ENCODE measurements at places on chromosomes 3 and 15.

DNA sequence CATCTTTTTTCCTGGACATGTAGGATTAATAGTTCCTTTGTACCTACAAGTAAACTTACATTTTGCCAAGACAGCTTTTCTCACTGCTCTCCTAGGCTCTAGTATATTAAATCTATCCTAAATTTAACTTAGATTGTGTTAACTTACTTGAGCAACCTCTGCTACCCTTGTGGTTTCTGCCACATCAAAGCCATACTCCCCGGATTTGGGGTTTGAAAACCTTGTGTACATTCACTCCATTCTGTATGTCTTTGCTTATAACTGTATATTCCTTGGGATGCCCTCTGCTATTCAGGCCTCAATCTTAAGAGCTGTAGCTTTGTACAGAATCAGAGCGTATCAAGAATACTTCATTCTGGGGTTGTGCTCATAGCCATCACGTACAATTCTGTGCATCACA is 60.4 kb downstream of the ARIH1 start:
- no peak for DNase-seq

- DNase-seq = no peak
Measured at GRCh38 chr15:66502491-66502890, 2.2 kb downstream of the RPL4 start.

GRCh38 chr3:17733768-17734167 is 8.7 kb downstream of the TBC1D5 start:
- DNase-seq = no peak

DNA sequence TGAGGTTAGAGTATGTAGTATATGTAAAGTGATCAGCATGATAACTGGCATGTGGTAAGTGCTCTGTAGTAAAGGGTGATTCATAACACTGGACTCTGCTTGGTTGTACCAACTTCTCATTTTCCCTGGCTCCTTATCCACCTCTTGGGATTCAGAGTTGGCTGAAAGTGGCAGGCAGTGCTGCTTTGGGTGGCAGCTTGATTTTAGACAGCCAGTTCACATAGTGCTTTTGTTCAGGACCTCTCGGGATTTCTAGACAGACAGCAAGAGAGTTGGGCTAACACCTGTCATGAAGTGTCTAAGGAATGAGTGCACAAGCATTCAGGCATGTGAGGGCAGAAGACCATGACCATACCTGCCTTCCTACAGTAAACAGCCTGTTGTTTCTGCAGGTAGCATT is 69.0 kb downstream of the RBM6 start:
- no peak for DNase-seq

- DNase-seq = no peak
Measured at GRCh38 chr3:133394561-133395311, 5.1 kb upstream of the BFSP2 start.

DNA sequence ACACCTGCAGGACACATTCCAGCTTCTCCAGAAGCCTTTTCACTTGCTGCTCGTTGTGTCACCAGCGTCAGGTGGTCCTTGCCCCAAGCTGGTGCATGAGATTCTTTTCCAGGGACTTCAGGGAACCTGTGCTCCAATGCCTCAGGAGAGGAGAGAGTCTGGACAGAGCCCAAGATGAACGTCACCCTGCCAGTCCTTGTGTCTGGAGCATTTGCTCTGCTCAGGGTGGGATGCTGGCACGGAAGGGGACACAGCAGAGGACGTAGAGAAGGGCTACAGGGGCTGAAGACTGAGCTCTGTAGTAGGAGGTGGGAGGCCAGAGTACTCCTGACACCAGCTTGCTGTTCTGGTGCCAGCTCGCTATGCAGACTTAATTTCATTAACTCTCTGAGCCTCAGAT is 262.1 kb downstream of the XXYLT1 start:
- DNase-seq = no peak

DNA sequence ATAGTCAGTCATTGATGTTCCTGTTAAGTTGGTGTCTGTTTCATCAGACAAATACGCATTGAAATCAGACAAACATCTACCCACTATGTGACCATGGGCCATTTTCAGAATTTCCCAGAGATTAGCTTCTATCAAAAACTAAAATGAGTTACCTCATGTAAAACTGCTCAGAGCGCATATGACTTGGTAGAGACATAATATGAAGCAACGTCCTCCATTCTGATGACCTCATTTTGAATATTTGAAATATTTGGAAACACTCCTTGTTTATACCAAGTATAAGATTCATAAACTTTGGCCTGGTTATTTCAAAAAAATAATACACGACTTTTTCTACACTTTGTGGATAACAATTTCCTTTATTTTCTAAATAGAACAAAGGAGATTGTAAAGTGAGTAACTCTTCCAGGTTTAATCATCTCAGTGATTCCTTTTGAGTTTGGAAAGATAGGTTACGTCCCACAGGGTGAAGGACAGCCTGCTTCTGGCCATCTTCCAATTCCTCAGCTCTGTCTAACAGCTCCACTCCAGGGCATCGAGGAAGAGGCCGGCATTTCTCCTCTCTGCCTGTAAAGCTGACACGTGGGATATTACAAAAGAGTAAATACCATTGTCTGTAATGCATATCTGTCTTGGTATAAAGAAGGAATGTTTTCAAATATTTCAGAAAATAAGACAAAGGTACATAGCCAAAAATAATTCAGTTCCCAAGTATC is 122.6 kb downstream of the CADM2 start:
- no peak for DNase-seq

DNA sequence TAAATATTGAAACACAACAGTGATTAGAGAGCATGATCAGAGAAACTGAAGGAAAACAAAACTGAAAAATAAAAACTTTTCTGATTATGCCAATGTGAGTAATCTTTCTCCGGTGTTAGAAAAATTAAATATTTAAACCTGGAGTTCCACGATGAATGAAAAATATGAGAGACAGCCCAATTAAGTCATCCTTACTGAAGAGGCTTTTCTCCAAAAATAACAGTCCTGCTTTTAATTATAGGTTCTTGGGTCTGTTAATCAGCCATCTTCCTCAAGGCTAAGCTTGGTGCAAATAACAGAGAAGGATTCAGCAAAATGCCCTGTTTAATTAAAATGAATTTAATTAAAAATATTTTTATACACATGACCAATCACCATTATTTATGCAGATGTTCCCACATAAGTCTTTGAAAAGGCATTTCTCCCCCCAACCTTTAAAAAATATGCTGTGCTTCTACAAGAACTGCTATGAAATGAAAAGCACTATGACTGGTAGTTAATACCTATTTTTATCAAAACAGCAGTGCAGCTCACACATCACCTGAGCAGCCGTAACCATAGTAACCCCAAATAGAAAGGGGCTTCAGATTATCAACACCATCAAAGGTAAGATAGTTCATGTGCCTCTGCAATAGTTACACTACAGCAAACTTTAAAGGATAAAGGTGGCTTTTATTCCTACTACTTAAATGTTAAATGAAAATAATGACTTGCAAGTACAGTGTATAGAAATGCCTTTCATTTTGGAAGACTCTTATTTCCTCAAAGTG is 175.7 kb downstream of the SLC9A9 start:
- DNase-seq = no peak

- no peak for DNase-seq
Measured at GRCh38 chr15:83364501-83364900, 80.0 kb upstream of the BNC1 start.

GRCh38 chr3:32391643-32392535 is at the start of gene CMTM7:
Gene CMTM7, plus strand, starts transcription at chr3:32391853. Its CDS starts 54 bp downstream, at chr3:32391907.
- no peak for DNase-seq

GRCh38 chr15:31385736-31386135 is 59.1 kb downstream of the KLF13 start:
- no peak for DNase-seq

DNA sequence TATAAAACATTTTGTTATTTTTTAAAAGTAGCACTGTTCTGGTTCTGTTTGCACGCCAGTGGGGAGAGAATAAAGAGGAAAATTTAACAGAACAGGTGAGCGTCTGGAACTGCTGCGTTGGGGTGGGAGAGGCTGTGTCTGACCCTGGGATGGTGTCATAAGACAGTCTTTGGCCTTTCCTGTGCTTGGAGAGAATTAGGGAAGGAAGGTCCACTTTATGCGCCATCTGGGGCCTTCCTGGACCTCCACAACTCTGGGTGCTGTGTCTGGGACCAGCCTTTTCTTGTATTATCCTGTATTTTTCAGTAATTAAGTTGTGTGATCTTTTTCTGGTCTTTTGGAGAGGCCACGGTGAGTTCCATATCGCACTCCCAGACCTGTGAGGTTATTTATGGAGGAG is 3.3 kb downstream of the FAM43A start:
- no peak for DNase-seq

GRCh38 chr15:55033574-55033973 is 163.2 kb downstream of the RSL24D1 start:
- DNase-seq = no peak

DNA sequence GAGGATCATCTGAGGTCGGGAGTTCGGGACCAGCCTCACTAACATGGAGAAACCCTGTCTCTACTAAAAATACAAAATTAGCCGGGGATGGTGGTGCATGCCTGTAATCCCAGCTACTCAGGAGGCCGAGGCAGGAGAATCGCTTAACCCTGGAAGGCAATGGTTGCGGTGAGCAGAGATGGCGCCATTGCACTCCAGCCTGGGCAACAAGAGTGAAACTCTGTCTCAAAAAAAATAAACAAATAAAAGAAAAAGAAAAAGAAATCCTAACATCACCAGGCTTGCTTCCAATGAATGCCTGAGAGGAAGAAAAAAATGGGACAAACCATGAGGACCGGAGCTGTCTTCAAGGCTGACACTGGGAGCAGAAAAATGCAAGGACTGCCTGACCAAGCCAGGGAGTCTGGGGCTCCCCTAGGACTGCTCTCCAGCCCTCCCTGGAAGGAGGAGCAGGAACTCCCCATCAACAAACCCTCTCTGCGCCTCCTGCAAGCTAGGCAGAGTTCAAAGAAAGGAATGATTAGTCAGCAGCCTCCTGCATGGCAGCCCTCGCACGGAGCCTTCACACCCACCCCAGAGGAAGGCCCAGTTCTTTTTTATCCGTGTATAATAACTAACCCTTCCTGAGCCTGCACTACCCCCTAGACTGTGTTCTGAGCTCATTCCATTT is 55.4 kb downstream of the NUP210 start:
- DNase-seq = no peak

DNA sequence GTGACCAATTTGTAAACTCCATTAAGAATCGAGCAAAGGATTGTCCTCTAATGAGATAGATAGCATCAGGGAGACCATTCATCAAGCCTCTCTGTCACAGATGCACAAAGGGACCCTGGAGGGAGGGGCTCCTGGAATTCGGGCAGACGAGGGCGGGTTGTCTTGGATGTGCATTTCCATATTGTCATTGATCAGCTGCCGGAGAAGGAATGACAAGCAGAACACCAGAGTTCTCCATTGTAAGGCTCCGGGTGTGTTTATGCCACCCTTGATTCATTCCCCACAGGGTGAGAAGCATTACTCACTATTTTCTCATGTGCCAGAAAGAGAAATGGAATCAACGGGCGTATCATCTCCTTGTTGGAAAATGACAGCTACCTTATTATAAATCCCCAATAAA is 167.5 kb downstream of the EBLN2 start:
- no peak for DNase-seq

DNA sequence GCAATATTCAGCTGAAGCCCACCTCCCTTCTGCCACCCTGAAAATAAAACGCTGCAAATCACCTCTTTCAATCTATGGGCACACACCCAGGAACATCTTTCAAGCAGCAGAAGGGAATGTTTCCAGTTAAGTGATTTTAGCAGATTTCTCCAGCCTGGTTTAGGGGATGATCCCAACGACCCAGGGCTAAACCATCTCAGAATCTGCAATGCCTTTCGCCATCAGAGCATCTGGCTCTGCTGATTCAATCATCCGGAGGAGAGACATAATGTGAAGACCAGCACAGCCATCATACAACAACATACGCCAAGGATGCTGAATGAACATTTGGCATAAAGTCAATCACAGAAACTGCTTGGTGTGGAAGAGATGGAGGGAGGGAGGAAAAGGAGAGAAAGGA is 15.5 kb upstream of the LRRN1 start:
- DNase-seq = no peak

- DNase-seq = no peak
Measured at GRCh38 chr3:123764647-123765046, 119.5 kb downstream of the MYLK start.

- no peak for DNase-seq
Measured at GRCh38 chr3:169311381-169311780, 352.1 kb downstream of the MECOM start.

- no peak for DNase-seq
Measured at GRCh38 chr3:35970793-35971192, 331.5 kb downstream of the ARPP21 start.
